ENCODE measurements at places on chromosomes 4 and X.
A peak's percentile ranks its signal among the peaks of the same experiment; 100 is the strongest.

DNA sequence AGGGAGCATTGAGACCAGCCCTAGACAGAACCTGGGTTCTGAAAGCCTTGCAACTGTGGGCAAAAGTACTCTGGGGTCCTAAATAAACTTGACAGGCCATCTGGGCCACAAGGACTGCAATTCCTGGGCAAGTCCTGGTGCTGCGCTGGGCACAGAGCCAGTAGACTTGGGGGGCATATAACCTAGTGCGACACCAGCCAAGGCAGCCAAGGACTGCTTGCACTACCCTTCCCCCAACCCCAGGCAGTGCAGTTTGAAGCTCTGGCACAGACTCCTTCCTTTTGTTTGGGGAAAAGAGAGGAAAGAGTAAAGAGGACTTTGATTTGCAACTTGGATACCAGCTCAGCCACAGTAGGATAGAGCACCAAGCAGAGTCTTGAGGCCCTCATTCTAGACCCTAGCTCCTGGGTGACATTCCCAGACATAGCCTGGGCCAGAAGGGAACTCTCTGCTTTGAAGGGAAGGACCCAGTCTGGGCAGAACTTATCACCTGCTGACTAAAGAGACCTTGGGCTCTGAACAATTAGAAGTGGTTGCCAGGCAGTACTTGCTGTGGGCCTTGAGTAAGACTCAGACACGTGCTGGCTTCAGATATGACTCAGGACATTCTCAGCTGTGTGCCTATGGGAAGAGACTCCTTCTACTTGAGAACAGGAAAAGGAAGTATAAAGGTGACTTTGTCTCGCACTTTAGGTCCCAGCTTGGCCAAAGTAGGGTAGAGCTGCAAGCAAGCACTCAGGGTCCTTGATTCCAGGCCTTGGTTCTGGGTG lies 522.8 kb downstream of the GLUD2 start:
- DNase-seq, result peak; percentile 32

GRCh38 chrX:6708676-6709380 lies 173.9 kb upstream of the VCX3A start:
- no peak for DNase-seq

DNA sequence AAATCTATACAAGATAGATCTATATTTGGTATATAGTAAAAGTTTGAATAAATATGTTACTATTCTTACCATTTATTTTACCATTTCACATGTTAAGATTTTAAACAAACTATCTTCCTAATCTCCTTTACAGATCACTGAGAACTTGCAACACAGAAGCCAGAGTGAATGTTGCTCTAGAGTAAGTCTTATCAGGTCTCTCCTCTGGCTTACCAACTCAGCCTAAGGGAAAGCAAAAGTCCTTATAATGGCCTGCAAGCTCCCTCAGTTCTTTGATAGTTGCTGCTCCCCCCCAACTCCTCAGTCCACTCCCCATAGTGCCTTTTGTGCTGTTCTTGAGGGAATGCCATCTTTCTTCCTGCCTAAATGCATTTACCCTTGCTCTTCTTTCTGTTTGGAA lies 25.7 kb upstream of the SLC7A11 start:
- DNase-seq, result no peak

- DNase-seq, result no peak
Measured at GRCh38 chr4:7241597-7242125, 49.3 kb downstream of the SORCS2 start.

- DNase-seq, result peak; percentile 40
Measured at GRCh38 chr4:170853422-170854021, 763.8 kb upstream of the AADAT start.

GRCh38 chrX:39125834-39126233 lies 324.6 kb downstream of the MID1IP1 start:
- DNase-seq, result no peak

DNA sequence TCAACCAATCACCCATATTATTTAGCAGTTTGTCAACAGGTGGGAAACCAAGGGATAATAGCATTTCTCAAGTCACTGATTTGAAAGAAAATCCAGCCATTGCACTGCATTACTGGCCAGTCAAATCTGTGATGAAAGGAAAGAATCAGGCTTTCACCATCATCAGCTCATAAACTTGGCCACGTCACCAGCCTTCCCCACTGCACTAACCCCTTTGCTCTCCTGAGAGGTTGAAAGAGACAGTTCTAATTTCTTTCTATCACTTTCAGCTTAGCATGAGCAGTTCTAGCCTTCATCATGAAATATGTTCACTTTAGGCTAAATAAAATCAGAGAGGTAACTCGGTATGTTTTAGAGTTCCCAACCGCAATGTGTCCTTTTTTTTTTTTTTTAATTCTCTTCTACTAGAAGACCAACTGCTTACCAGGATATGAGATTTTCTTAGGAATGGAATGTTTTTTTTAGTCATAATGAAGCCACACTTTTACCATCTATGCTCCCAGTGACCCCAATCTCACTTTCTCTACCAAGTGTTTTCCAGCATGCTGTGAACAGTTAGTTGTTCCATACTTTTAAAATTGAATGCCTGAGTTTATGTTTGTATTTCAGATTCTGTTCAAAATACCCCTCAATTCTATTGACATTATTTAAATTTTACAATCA lies 55.7 kb upstream of the SLC7A11 start:
- no peak for DNase-seq

GRCh38 chr4:117889978-117890377 lies 144.3 kb upstream of the NDST3 start:
- DNase-seq, result no peak

GRCh38 chr4:8894424-8894816 lies 22.8 kb upstream of the HMX1 start:
- DNase-seq, result no peak

DNA sequence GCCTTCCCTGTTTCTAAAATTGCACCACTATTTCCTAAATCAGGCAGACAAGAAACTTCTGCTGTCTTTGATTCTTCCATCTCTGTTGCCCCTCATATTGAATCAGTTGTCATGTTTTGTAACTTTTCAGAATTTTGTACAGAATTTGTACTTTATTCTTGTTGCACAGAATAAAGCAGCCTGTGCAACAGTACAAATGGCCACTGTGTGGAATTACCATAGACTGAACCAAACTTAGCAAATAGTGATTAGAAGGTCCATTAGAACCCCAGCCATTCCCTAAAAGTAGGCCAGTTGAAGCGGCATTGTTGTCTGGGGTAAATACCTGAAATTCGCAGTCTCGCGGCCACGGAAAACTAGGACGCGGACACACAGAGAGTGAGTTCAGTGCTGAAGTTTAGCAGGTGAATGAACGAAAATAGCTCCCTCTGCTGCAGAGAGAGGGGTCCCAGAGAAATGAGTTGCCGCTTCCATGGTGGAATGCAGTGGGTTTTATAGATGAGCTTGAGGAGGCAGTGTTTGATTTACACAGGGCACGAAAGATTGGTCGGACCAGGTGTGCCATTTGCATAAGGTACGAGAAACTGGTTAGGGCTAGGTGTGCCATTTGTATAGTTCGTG lies 71.8 kb downstream of the C4orf33 start:
- no peak for DNase-seq

DNA sequence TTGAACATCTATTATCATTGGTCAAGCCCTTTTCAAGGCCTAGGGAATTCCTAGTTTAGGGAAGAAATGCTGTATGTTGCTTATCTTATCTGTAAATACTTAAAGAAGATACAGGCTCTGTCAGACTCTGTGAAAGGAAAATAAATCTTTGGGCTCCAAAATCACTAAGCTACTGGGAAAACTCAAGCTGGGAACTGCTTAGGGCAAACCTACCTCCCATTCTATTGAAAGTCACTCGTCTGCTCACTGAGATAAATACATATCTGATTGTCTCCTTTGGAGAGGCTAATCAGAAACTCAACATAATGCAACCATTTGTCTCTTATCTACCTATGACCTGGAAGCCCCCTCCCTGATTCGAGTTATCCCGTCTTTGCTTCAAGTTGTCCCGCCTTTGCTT lies 108.6 kb upstream of the NDST4 start:
- DNase-seq, result no peak

- no peak for DNase-seq
Measured at GRCh38 chr4:6492861-6493657, 20.6 kb upstream of the PPP2R2C start.

GRCh38 chrX:139758809-139759208 lies 50.8 kb upstream of the MCF2 start:
- DNase-seq, result no peak

DNA sequence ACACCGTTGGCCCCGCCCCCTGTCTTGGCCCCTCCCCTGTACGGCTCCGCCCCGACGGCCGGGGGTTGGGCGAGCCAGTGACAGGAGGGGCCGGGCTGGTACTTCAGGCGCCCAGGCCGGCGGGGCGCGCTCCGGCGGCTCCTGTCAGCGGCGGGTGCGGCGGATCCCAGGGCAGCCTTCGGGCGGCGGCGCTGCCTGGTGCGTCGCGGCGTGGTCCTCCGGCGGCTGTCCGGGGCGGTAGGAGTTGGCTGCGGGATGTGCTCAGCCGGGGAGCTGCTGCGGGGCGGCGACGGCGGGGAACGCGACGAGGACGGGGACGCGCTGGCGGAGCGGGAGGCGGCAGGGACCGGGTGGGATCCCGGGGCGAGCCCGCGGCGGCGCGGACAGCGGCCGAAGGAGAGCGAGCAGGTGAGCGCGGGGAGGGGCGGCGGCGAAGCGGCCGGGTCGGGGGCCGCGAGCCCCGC lies at the start of gene FAM241A:
Gene FAM241A, plus strand, starts transcription at position 129 of the 464 bp plus-strand sequence. Its CDS starts 127 bp downstream, at position 256.
- peak; percentile 95 for DNase-seq

DNA sequence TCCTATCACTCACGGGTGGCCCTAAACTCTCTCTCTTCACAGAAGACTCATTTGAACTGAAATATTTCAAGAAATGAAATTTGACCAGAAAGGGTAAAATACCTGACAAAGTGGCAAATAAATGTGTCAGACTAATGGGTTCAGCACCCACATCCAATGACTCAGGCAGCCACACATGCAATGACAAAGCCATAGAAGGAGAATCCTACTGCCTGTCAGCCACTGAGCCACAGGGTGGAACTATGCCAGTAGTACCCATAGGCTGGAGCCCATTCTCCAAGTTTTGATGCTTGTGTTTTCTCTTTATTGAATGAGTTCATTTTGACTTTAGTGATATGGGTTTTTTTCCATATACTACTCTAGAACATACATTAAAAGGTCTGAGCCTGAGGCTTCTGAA lies 179.0 kb downstream of the BEND2 start:
- no peak for DNase-seq

GRCh38 chrX:153319295-153320046 lies 2.1 kb downstream of the PNMA6F start:
- no peak for DNase-seq

DNA sequence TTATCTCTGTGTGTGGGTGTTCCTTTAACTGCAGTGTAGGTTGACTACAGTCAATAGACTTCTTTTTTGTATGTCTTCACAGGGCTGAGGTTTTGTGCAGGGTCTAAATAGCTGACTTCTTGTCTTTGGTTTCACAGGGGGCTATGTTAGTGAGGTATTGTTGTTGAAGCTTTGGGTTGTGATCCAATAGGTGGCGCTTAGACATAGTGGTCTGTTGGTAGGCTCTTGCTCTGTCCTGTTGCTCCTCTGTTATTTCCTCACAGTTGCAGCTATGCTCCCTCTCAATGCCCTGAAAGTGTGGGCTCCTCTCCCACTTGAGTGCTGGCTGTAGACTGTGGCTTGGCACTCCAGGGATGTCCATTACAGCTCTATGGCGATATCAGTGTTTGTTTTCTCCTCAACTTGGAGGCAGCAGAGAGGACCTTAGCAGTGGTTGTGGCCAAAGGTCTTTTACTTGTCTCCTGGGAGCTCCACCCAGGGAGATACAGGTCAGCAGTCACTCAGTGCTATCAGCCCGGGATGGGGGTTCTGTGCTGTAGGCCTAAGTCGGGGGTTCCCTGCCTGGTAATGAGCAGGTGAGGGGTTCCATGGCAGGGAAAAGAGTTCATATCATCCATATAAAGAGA lies 14.0 kb downstream of the POF1B start:
- DNase-seq, result no peak

DNA sequence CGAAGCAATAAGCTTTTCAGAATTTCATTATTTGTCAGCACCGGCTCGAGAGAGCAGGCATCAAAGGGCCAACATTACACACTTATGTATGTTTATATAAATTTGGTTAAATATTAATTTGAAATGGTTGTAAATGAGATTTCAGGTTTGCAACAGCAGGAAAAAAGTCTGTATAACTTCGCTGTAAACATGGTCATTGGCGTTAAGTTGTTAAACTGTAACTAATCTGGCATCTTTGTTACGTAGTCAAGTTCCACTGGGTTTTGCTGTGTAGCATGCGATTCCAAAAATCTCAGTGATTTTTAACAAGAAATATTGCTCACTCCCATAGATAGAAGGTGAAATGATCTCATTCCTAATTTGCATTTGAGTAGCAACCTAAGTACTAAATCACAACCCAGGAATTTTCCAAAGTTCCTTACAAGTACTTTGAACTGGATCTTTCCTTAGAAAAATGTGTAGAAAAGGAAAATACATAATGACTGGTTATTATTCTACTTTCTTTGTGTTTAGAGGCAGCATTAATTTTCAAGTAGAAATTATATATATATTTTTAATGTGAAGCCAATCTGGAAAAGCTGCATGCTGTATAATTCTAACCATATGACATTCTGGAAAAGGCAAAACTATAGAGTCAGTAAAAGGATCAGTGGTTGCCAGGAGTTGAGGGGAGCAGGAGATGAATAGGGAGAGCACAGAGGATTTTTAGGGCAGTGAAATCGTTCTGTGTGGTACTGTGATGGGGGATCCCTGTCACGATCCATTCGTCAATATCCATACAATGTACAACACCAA lies 222.1 kb downstream of the CBR4 start:
- no peak for DNase-seq

DNA sequence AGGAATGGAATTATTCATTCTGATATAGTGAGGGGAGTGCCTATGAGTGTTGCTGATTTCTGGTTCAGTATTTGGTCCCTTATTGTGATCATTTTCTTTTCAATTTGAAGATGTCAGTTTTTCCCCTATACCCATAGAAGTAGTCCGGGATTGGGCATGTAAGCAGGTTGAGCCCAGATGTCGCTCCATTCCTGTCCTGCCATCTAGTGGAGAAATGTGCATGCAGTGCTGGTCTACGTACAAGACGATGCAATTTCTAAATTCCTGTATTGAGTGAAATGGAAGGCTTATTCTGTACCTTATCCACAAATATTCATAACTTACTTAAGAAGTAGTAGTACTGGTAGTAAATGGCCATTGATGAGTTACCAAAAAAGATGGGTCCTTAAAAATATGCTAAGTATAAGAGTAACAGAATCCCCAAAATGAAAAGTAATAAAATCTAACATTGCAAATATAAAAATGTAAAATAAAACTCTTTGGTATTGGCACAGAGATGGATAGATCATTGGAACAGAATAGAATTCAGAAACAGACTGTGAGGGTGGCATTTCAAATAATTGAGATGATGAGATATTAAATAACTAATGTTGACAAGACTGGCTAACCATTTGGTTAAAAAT lies 60.9 kb downstream of the UGT8 start:
- DNase-seq, result peak; percentile 52
